ENCODE measurements at places on chromosomes 4 and X. TPM values are rescaled to one million over a fixed set of nuclear protein-coding genes. Genes with fewer than 3 reads are reported as not detected.
A peak's percentile ranks its signal among the peaks of the same experiment; 100 is the strongest.

GRCh38 chr4:67342291-67342690 is 203.0 kb downstream of the CENPC start:
- no peak for DNase-seq

DNA sequence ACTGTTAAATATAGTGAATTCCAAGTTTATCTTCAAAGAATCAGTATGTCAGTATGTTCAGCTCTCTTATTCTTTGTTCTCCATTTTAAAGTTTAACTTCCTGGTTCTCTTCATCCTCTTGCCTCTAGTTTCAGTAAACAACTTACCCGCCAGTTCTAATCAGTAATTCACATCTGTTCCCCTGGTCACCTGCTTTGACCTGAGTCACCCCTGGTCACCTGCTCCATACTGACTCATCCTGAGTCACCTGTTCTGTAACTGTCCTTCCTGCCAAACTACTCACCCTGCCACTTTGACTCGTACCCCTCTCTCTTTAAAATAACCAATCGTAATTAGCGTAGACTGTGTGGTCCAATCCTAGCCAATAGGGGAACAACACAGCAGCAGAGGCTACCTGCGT is 992.7 kb upstream of the HS3ST1 start:
- DNase-seq, result no peak

DNA sequence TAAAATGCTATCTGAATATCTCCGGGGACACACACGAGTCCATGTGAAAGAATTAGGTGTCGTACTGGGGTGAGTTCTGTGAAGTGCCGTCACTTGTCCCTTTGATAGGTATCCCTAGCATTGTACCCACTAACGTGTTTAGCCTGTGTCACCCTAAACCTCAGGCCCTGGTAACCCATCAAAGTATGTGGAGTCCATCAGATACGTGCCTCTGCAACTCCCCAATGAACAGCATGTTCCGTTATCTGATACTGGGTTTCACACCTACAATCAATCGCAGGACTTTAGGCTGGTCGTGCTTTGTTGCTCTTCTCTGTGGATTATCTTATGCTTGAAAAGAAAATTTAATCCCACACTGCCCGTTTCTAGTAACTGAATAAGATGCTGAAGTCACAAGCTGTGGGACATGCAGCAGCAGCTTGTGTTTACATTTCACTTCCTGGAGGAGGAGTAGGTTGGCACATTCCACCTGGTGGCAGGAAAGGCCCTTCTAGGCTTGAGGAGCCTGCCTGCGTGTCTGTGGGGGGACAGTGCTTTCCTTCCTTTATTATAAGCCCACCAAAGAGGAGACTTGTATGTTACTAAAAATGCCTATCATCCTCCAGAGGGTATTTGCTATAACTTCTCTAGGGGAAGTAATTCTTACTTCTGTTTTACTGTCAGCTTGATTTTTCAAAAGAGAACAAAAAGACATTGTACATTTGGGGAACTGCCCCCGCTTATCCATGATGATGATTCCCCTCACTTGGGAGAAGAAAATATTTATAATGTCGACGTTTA is 127.2 kb downstream of the FNIP2 start:
- no peak for DNase-seq

DNA sequence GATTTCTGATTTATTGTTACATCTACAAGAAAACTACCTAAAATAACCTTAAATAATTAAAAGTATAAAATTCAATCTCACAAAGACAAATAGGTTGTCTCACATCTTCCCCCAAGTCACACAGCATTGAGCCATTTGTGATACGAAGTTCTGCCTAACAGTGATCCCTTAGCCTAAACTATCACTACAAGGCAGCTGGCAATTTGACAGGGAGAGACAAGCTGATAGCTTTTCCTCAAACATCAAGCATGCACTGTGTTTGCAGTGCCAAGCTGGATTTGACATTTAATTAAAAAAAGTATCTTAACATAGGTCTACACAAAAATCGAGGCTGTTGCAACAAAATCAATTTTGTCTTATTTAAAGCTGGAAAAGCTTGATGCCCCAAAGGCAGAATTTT is 464.7 kb upstream of the TRAM1L1 start:
- no peak for DNase-seq

GRCh38 chr4:121370729-121371325 is 10.0 kb downstream of the QRFPR start:
- DNase-seq, result no peak

- no peak for DNase-seq
Measured at GRCh38 chrX:49059681-49060085, 884 bp downstream of the CCDC120 start.

GRCh38 chrX:123924186-123924585 is 37.3 kb upstream of the STAG2 start:
- no peak for DNase-seq

- no peak for DNase-seq
Measured at GRCh38 chrX:110915570-110915969, 120.0 kb upstream of the CHRDL1 start.

DNA sequence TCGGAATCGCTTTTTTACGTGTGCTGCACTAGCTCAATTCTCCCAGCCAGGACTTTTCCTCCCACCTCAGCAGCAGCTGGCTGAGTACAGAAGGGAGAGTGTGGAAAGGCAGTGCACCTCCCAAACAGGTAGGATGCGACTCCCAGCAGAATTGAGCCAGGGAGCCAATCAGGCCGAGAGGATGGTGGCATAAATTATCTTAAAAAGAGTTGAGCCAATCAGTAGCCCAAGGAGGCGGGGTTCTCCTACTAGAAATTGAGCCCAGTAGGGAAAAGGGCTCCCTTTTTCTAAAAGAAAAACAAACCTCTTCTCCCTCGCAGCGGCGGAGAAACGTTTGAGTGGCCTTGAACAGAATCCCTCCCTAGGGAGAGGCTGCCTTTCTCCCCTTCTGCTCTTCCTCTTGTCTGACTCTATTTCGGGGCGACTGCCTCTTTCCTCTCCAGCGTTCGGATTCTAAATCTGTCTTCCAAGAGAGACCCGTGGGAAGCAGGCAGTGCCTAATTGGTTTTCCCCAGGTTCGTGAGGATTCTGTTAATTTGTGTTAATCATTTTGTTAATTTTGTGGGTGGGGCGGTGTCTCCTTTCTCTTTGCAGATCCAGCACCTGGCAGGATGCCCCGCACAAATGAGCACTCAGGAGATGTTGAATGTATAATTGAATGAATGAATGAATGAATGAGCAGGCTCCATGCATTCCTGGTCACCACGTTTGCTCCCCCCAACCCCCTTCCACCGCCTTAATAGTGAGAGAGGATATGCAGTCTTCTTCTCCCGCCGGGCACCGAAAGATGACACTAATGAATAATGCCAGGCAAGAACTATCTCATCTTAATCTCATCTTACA is at the start of gene GABRG1:
GABRG1 (minus strand) TSS at position 142 of the 843 bp plus-strand sequence; CDS start at position 1, 141 bp downstream.
- DNase-seq, result no peak

- no peak for DNase-seq
Measured at GRCh38 chr4:24382381-24382780, 202.0 kb downstream of the DHX15 start.

DNA sequence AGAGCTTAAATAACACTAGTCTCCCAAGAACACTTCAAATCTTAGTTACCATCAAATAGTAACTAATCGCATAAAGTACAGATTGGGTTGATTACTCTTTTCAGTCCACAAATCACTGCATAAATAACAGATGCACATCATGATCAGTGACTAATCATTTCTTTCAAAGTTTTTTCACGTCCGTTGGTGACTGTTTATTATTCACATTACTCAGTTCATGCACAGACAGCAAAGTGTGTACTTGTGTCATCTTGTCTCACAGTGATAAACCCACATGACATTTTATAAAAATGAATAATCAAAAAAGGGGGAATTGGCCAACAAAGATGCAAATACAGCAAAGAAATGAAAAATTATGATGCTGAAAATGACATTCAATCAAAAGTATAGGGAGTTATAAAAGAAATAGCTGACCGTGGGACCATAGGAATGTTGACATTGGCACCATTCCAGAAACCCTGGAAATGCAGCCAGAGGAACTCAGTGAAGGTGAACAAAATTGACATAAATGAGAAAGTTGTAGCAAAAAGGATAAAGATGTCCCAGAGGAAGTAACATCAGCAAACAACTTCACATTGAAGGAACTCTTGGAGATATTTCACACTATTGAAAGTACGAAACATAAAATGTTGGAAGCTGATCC is 161.5 kb downstream of the SOX3 start:
- no peak for DNase-seq

DNA sequence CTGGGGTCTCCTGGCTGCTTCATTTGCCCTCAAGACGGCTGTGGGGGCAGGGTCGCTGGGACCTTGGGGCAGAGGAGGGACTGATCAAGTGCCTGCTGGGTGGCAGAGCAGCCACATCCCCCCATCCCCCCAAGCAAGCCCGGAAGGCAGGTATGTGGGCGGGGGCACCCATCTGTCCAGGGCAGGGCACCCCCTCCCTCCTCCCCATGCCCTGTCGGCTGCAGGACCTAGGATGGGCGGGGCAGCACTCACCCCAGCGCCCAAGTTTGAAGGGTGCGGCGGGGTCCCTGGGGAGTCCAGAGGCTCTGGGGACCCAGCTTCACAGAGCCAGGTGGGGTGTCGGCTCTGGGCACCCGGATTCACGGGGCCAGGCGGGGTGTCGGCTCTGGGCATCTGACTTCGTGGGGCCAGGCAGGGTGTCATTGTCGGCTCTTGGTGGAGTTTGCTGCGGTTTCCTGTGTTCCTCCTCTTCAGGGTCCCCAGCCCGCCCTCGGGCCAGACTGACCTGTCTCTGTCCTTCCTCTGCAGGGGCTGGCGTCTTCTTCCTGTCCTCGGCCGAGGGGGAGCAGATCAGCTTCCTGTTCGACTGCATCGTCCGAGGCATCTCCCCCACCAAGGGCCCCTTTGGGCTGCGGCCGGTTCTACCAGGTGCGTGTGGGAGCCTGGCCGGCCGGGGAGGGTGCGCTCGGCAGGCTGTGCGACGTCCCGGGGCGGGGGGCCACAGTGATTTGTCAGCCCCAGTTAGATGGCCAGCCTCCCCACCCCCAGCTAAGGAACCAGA is 22.1 kb downstream of the DOK7 start:
- no peak for DNase-seq

GRCh38 chrX:70592091-70592490 is 147.5 kb downstream of the DLG3 start:
- peak; percentile 5 for DNase-seq

DNA sequence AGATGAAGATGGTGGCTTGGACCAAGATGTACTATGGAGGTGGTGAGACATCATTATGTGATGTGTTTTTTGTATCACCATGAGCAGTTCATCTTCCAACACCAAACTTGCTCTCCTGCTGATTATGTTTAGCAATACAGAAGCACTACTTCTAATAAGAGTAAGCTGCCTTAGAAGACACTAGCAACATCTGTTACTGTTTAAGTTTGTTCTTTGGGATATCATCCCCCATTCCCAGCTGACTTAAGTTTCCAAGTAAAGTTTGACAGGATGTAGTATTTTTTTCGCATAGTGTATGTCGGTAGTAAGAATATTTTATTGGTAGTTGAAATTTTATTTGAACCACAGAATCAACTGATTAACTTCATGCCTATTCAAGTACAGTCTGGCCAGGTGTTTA is 123.5 kb upstream of the BMPR1B start:
- no peak for DNase-seq

DNA sequence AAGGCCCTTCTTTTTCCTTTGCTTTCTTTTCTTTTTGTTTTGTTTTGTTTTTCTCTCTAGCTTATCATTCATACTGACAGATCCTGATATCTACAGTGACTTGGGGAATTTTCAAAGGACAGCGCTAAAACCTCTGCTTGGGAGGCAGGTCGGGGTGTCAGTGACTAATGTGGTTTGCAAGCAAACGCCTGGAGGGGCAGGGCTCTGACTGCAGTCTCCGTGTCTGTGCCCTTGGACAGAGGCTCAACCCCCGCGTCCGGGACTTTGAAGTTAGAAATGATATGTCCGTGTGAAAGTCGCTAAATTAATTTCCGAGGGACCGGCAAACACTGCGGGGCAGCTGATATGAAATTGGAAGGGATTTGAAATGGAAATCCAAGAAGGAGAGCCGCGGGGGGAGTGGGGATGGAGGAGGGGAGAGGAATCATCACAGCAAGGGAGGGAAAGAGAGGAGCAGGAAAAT is 312.4 kb downstream of the DHRSX start:
- DNase-seq, result no peak

- DNase-seq, result no peak
Measured at GRCh38 chr4:152803541-152803940, 23.8 kb downstream of the ARFIP1 start.

GRCh38 chr4:7998447-7998846 is 58.8 kb upstream of the AFAP1 start:
- DNase-seq, result no peak

GRCh38 chr4:48193921-48194468 is 59.9 kb upstream of the TXK start:
- no peak for DNase-seq

DNA sequence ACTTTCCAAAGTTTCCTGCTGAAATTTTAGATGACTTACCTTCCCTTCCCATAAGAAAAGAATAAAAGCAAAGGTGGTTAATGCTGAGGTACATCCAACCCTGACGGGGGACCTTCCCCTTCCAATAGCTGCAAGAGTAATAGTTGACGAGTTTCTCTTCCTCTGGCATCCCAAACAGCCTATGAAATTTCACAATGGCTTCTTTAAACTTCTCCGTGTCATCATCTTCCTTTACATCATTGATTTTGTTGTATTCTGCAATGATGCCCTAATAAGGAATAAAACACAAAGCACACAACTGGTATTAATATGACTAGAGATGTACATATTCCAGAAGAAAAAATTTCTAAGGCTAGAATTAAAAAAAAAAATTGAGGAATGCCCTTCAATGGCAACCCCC is 76.6 kb downstream of the TBC1D9 start:
- no peak for DNase-seq

DNA sequence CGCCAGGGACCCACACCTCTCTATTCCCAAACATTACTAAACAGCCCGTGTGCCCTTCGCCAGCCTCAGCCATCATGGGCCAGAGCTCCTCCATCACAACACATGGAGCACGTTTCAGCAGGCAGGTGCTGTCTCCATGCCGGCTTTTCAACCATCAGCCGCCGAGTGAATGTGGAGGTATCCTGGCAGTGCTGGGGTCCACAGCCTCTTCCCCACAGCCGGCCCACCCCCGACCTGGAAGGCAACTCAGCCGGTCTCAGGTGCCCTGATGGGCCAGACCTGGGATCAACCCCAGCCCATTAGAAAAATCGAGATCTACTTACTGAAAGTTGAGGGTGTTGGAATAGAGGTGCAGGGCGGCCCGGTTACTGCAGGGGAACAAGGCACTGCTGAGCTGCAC is 3.1 kb downstream of the NAA10 start:
- no peak for DNase-seq

- peak; percentile 15 for DNase-seq
Measured at GRCh38 chrX:44873415-44874276, 658 bp downstream of the KDM6A start.

VSIG1 gene
- not detected for total RNA-seq

NXF2B gene
- not detected for total RNA-seq

LINC00632 gene
- 4.1 TPM for total RNA-seq

NDST3 gene
- total RNA-seq, result not detected

ATOH1 gene
- total RNA-seq, result not detected

FGFR3 gene
- 0.39 TPM for total RNA-seq

ETDA gene
- not detected for total RNA-seq

ADH1A gene
- total RNA-seq, result not detected

FGF13 gene
- total RNA-seq, result not detected

ITIH6 gene
- total RNA-seq, result not detected

CLNK gene
- 0.57 TPM for total RNA-seq

GAGE2A gene
- not detected for total RNA-seq

Measured in activated T-helper 1 cell treated with anti-CD3 and anti-CD28 coated beads, Interleukin-12 subunit alpha, Interleukin-12 subunit beta, Interleukin-2, Interleukin-4 antibody, amounts not matched to agents 30 ng/mL and 10 ng/mL and 1 ng/mL, durations not matched to agents 14 hours and 24 hours and 36 hours (primary cell).